RCC 7860 (cell line): ENCODE measurements at places on chromosomes 11 and 22.
A peak's percentile ranks its signal among the peaks of the same experiment; 100 is the strongest.

DNA sequence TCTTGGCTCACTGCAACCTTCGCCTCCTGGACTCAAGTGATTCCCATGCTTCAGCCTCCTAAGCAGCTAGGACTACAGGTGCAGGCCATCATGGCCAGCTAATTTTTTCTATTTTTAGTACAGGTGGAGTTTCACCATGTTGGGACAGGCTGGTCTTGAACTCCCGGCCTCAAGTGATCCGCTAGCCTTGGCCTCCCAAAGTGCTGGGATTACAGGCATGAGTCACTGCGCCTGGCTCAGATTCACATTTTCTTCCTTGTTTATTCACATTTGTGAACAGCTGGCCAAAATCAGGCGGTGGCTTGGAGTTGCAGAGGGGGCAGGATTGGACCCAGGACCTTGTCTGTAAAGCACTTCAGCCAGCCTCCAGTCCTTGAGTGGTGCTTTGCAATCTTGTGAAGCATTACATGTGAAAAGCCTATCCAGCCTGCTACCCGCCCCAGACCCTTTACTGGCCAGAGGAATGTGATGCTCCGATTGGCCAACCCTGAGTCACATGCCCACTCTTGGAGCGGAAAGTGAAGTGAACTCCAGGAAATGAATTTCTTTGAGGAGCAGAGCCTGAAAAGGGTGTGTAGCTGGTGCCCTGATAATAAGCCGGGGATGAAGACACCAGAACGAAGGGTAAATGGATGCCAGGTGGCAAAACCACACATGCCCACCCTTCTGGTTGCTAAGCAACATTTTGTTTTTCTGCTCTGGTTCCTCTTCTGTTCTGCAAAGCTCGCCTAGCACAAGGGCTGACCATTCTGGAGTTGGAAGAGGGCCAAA, 62.6 kb upstream of the PTPRJ start:
- DNase-seq = peak; percentile 15

DNA sequence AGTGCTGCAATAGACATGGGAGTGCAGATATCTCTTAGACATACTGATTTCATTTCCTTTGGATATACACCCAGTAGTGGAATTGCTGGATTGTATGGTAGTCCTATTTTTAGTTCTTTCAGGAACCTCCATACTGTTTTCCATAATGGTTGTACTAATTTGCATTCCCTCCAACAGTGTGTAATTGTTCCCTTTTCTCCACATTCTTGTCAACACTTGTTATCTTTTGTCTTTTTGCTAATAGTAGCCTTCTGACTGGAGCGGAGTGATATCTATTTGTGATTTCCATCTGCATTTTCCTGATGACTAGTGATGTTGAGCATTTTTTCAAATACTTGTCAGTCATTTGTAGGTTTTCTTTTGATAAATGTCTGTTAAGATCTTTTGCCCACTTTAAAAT, 128.9 kb downstream of the CTNND1 start:
- DNase-seq = no peak

DNA sequence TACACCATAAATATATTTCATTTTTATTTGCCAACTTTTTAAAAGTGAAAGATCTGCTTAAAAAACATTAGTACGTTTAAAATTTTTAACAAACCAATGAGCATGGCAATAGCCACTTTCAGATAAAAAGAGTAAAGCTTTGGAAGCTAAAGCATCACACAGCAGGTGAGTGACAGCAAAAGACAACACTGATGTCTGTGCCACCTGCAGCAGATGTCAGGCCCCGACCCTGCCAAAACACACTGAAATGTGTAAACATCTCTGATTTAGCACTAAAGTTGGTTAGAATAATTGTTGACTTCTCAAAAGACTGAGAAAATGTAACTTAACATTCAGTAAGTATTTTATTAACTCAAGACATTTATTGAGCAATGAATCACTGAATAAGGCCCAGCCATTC, 232.9 kb downstream of the DLG2 start:
- DNase-seq = no peak

- no peak for DNase-seq
These were observed 9.4 kb downstream of the ADAMTS15 start for GRCh38 chr11:130457623-130458409.

GRCh38 chr11:72591785-72592502, 82.3 kb downstream of the PDE2A start:
- DNase-seq = no peak

- DNase-seq = peak; percentile 75
These were observed 60.0 kb upstream of the PLET1 start for GRCh38 chr11:112320668-112321067.

DNA sequence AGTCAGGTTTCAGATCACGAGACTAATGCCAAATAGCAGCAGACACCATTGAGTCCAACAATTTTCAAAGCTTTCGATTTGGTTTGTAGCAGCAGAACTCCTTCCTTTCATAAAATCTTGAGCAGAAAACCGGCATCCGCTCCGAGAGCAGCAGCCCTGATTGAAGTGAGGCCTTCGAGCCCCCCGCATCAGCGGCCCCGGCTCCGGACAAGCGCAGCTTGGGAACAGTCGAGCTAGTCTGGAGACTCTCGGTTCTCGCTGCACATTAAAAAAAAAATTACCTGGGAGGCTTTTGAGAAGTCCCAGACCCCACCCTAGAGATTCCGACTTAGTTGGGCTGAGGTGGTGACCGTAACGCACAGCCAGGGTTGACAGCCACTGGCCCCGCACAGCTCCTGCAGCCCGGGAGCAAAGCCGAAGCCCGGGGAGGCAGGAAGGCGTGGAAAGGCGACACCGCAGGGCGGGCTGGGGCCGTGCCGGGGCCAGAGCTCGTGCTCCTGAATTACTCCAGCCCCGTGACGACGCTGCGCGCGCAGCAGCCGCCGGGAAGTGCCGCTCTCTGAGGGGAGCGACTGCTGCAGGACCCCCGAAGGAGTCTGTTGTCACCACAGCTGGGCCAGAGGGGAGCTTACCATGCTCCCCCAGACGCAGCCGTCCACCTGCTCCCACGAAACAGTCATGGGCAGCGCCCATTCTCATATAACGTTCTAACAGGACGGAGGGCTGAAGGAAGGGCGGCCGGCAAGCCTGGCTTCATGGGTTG, 57.8 kb downstream of the SPATA19 start:
- DNase-seq = no peak

DNA sequence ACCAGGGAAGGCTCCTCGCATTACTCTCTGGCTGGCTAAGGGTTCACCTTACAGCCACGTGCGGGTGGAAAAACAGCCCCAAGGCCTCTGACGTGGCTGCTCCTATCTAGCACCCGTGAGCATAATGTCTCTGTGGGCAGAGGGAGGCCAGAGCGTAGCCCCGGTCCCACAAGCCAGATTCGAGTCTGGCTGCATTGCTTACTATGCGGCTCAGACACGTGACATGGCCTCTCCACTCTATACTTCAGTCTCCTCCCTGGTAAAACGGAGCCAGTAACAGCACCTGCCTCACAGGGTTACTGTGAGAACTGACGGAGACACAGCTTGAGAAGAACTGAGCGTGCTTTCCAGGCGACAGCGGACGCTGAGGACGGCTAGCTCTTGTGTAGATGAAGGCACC, 105.8 kb upstream of the BID start:
- no peak for DNase-seq

DNA sequence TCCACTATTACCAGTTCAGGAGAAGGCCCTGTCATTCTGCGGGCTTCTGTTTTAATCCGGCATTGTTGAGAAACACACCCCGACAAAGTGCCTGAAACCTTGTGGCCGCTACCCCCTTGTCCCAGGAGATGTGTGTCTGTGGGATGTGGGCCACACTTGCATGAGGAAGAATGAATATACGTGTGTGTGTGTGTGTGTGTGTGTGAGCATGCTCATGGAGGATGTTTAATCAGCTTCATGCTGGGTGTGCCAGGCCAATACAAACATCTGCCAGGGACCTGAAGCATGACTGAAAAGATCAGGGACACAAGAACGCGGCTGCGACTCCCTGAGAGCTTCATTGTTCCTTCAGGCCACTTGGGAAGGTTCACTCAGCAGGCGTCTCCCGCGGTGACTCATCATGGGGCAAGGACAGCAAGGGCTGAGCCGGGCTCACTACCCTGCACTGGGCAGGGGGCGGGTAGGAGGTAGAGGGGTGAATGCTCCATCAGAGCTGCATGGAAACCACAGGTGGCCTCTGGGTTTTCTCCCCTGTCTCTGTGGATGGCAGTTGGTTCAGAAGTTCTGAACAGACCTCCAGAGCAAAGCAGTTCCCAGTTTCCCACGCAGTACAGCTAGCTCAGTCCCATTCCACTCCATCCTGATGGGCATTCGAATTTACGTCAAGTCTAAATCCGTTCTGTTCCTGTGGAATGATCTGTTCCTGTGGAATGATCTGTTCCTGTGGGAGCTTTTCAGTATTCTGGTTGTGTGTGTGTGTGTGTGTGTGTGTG, 7.0 kb upstream of the MALAT1 start:
- DNase-seq = peak; percentile 95

DNA sequence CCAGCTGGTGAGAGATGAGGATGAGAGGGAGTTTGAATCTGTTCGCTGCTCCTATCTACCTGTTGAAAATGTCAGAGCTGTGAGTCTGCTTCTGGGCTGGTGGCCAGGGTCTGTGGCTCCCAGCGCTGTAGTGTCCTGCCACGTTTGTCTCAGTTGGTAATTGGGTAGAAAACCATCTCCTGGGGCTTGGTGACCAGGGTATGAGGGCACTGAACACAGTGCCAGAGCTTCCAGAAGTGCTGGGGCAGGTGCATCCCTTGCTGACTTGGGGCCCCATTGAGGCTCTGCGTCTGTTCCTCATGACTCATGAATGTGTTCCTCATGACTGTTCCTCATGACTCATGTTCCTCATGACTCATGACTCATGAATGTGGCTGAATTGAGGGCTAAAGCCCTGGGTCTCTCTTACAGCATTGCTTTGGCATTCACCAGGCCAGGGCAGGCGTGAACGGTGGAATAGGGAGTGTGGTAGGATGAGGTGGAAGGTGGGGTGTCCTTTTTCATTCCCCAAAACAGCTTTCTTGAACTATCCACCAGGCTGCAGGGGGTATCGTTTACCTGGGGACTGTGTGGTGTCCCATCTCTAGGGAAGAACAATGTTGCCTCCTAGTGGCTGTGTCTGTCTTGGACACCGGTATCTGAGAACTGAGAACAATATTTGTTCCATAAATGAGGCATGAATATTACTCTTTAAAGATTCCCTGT, 139.5 kb downstream of the COMMD9 start:
- peak; percentile 99 for DNase-seq

- DNase-seq = no peak
These were observed 22.9 kb upstream of the A4GALT start for GRCh38 chr22:42743501-42743991.

GRCh38 chr11:20032127-20032526, 128.1 kb downstream of the DBX1 start:
- no peak for DNase-seq

DNA sequence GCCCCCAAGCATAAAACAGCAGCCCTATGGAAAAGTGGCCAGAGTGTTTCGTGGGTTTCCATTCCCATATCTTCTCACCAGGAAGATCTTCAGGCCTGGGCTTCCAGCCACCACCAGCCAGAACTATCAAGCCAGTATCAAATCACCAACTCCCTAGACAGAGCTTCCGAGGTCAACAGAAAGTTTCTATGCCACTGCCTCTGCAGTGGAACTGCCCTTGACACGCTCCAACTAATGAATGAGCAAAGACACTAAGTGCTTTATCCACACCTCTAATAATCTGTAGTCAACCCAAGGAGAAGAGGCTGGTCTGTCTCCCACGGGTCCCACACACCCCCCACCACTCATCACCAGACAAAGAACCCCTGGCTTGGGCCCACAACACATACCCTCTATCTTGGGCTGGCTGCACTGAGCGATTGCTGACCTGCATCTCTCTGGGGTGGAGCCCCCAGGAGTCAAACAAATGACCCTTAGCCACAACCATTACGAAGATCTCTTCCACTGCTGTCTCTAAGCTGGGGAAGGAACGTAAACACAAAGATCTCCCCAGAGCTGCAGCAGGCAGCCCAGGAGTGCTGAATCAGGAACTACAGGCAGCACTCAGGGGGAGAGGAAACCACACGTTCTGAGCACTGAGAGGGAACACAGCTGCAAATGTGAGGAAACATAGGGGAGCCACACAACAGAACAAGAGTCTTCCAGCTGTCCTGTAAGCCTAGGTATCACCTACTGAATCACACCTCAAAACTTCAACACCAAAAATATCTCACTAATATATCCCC, 9.7 kb downstream of the OR5AN1 start:
- DNase-seq = no peak

- DNase-seq = no peak
These were observed 26.6 kb downstream of the PARVA start for GRCh38 chr11:12403997-12404350.

DNA sequence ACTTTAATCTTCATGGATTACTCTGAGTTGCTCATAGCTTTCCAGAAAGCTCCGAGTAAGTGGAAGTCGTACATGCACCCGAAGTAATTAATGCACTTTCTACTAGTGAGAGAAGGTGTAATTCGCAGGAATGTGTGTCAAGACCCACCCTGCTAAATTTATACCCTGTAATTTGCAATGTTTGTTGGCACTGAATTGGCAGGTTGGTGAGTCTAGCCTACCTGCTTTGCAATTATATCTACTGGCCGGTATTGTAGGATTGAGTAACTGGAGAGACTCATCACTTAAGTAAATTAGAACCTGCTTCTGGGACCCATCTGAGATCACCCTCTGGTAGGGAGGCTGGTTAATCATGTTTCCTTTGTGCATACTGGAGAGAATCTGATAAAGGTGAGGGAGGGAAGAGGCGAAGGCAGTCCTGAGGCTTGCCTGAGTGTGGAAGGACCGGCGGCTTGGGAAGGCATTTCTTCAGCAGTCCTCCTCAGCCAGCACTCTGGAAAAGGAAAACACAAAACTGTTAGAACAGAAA, 63.3 kb downstream of the LDLRAD3 start:
- no peak for DNase-seq

GRCh38 chr22:50486561-50487289, at the start of gene MIOX:
Gene MIOX (plus strand): TSS chr22:50486859. CDS start chr22:50486898, 39 bp downstream.
- peak; percentile 81 for DNase-seq

GRCh38 chr11:63592975-63593395, 21.2 kb downstream of the PLAAT3 start:
- DNase-seq = peak; percentile 8

DNA sequence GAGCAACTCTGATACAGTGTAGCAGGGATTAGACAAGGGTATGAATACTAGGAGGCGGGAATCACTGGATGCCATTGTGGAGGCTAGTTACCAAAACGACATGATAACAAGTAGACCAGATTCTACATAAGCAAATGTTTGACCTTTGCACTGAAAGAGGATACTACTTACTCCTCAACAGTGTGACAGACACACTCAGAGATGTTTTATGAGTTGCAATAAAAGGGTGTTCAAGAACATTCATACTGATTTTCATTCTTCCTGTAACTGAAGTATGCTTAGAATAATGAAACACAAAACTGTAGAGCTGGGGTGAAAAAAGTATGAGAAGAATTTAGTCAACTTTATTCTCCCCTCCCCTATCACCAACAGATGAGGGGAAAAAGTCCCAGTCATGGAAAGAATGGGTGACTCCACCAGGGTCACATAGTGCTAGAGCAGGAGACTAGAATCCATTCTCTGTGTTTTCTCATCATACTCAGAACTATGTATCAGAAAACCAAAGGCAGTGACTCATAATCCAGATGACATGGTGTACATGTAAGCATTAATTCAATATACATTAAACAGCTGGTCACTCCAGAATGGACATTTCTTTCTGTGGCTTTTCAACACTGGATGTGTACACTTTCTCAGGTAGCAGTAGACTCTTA, 32.8 kb downstream of the ARHGAP20 start:
- DNase-seq = no peak
